Tibial nerve (tissue), 4 donors: ENCODE measurements at places on chromosomes 5 and 9.

GRCh38 chr5:76529464-76530344 is 93.5 kb downstream of the F2RL2 start:
- no peak for DNase-seq

DNA sequence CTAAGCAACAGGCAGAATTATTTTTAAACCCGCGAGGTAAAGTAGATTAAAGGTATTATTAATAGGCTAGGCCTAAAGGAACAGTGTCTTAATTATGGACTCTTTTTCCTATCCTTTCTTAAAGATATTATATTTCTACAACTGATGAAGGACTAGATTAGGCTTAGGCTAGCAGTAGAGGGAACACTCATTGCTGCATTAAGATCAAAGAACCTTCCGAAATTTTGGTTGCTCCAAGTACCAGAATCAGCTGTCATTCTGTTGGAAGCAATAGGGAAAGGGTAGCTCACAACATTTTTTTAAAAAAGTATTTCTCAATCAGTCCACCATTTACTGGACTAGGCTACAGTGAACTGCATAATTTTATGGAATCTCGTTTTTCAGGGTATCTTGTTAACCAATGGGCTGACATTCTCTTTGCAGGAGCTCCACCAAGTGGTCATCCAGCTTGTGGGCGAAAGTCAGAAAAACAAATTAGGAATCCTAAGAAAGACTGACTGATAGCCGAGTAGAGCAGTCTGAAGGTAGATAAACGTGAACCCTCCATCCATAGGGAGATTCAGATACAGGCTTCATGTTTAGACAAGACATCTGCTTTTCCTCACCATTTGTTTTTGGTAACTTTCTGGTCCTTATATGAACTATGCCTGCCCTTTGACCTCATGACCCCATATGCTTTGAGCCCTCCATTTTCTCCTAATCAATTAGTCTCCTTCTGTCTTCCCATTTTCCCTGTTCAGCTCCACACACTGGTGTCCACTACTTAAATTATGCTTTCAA is 103.6 kb upstream of the CHD1 start:
- peak; percentile 84 for DNase-seq

DNA sequence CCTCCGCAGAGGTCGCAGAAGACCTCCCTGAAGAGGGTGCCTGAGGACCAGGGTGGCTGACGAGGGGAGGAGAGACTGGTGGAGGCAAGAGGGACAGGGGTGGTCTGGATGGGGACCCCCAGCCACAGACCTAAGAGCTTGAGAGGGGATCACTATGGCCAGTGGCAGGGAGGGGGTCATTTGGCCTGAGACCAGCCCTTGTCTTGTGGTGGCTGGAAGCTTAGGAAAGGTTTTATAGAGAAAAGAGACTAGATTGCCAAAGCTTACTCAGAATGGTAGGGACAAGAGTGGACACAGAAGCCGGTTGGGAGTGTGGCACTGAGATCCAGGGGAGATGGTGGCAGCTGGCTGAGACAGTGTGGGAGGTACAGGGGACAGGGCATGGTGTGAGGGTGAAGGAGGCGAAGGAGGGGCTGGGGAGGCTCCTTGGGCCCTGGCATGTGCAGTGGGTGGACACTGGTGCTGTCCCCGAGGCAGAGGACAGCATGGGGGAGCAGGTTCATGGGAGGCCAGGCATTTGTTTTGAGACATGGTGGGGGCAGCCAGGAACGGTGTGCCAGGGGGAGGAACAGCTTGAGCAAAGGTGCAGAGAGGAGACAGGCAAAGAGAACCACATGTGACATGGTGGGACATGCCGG is 123.0 kb downstream of the C9orf50 start:
- no peak for DNase-seq

GRCh38 chr5:78586251-78586650 is 62.3 kb downstream of the LHFPL2 start:
- DNase-seq, result no peak

DNA sequence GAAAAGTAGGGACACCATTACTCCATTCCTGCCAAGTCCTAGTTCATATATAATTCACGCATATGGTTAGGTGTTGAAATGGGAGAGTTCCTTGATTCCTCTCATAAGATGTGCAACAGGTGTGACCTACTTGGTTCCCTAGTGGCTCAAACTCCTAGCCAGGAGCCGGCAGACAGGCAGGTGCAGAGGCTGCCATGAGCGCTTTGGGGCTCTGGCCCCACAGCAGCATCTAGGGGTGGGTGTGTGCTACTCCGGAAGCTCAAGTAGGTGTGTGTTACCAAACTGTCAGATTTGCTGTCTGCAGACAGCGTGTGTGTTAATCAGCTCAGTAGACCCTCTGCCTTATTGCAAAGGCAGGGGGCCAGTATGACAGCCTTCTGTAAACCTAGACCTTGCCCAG is 1652.4 kb upstream of the ACO1 start:
- DNase-seq, result no peak

DNA sequence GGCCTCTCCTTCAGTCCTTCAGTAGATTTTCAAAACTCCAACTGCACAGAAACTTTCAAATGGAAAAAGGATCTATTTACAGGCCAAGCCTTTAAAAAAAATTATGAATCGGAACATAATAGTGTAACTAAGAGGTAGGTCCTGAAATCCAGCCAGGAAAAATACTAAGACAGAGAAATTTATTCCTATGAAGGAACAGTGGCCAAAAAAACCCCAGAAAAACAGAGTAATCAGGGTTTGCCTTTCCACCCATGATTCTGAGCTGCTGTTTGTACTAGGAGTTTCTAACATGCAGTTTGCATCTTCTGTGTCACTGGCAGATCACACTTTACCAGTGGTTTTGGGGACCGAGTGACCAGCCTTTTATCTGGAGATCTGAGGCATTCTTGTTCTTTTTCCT is 93.1 kb upstream of the TMED7 start:
- DNase-seq, result peak; percentile 38

DNA sequence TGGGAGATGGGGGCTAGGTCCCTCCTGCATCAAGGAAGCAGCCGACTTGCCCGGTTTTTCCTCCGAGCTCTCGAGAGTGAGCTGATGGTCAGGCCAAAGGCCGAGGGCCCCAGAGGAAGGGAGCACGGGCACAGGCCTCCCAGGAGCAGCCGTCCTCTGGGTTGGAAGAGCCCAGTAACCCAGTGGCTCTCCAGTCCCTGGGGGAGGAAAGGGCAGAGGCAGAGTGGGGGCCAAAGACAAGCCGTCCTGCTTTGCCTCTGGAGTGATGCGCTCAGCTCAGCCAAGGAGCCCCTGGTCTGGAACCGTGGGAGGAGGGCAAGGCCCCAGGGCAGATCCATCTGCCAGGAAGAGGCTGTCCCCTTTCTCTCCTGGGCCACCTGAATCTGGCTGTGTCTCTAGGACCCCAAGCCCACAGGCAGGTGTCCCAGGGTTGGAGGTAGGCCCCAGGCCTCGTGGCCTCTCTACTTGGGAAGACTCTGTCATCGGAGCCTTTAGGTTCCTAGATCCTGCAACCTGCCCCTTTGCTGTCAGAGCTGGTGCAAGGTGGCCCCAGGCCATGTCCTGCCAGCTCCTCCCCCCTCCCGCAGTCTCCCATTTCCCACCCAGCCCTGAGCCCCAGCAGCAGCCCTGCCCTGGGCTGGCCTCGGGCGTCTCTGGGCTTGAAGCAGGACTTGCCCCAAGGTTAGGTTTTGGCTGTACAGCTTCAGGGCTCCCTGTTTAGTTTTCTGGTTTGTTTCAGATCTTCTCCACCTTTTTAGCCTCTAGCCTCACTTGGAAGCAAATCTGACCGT is 224.1 kb downstream of the CACNA1B start:
- DNase-seq, result no peak

DNA sequence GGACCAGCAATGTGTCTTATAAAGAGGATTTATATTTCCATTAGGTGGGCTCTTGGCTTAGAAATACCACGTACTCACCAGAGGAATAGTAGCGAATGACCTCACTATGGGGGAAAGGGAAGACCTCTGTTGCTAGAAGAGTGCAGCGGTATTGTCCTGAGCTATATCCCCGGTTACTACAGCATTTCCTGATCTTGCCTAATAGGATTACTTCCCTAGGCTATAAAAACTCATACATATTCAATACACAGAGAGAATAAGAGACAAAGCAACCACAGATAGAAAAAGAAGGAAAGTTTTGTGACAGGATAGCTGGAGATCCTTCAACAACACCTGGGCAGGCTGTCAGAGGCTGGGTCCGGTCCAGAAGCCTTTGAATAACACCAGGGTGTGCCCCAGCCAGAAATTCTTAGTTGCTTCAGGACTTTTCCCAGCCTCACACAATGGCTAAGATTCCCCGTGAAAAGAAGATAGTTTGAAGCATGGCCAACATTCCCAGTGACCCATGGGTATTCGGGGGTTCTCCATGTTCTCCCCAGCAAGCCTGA is 85.4 kb downstream of the TRIM36 start:
- no peak for DNase-seq

- DNase-seq, result peak; percentile 22
These were observed 410.1 kb upstream of the SMARCA2 start for GRCh38 chr9:1604942-1605560.

- DNase-seq, result no peak
These were observed 55.9 kb upstream of the EGFL7 start for GRCh38 chr9:136606687-136607333.

DNA sequence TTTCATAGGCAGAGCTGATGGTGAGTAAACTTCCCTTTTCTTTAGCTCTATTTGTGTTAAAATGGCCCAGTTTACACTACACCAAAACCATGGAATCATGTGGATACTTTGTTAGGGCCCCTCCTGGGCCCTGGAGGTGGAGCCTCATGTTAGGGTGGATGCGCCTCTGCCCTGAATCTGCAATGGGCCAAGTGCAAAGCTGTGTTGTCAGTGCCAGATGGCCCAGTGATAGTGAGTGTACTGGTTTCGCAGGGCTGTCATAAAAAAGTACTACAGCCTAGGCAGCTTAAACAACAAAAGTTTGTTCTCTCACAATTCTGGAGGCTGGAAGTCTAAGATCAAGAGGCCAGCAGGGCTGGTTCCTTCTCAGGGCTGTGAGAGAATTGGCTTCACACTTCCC is 64.8 kb downstream of the HSPA4 start:
- no peak for DNase-seq

DNA sequence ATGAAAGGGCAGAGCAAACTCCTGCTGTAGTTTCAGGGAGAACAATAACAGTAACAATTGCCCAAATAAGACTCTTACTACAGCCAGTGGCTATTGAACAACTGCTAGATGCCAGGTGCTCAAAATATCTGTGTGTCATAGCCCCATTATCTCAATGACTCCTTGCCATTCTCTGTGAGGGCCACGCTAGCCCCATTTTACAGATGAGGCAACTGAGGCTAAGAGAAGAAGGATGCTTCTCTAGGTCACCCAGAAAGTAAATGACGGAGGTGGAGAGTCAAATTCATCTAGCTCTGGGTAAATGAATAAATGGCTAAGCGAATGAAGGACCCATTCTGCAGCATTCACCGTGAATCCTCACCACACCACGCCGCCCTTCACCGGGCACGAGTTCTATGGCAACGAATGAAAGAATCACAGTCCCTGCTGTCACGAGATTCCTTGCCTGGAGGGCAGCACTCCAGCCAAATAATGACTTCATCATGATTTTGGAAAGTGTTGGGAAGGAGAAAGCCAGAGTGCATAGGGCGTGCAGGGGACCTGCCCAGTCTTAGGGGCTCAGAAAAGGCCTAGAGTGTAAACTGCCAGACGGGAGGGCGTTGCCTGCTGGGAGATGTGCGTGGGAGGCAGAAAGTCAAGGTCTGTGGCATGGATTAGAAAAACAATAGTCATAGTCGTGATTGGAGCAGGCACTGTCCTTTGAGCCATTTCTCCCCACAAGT is 147.2 kb downstream of the C9orf50 start:
- peak; percentile 75 for DNase-seq

DNA sequence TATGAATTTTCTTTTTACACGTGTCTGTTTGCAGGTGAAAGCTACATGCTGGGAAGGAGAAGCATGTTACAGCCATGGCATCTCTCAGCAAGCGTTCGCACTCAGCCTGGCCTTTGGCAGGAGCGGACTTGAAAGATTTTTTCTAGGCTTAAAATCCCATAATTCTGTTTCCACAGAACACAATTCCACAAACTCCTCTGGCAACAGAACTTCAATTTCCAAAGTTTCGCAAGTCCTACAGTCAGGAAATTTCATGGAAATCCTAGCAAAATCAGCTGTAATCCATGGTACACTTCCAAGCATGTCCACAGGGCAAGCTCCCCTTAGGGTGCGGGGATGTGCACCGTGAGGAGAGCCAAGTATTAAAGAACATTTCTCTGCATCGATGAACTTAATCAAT is 35.9 kb downstream of the SUB1 start:
- DNase-seq, result no peak

- no peak for DNase-seq
These were observed 11.1 kb upstream of the NEUROG1 start for GRCh38 chr5:135546912-135547311.

- DNase-seq, result peak; percentile 19
These were observed 55.9 kb upstream of the SLCO6A1 start for GRCh38 chr5:102554728-102555127.

- no peak for DNase-seq
These were observed 234.0 kb upstream of the NMUR2 start for GRCh38 chr5:152638996-152639552.

DNA sequence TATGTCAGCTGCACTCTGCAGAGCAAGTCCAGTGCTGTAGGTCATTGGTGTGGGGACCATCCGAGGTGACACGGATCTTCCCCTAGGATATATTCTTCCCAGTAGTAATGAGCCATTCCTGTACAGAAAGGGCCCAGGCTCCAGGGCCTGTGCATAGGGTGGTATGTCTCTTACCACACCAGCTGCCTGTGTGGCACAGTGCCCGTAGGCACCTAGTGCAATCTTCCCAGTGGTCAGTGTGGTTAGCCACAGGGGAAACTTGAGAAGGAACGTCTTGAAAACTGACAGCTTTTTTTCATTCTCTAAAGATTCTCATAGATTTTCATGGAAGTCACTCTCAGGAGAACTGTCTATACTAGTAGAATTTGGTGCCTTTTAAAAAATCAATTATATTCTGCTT is 39.8 kb downstream of the CYSTM1 start:
- no peak for DNase-seq

GRCh38 chr5:115291397-115291796 is 5.1 kb downstream of the CCDC112 start:
- no peak for DNase-seq

GRCh38 chr5:64854855-64855254 is 86.1 kb downstream of the CWC27 start:
- DNase-seq, result no peak

DNA sequence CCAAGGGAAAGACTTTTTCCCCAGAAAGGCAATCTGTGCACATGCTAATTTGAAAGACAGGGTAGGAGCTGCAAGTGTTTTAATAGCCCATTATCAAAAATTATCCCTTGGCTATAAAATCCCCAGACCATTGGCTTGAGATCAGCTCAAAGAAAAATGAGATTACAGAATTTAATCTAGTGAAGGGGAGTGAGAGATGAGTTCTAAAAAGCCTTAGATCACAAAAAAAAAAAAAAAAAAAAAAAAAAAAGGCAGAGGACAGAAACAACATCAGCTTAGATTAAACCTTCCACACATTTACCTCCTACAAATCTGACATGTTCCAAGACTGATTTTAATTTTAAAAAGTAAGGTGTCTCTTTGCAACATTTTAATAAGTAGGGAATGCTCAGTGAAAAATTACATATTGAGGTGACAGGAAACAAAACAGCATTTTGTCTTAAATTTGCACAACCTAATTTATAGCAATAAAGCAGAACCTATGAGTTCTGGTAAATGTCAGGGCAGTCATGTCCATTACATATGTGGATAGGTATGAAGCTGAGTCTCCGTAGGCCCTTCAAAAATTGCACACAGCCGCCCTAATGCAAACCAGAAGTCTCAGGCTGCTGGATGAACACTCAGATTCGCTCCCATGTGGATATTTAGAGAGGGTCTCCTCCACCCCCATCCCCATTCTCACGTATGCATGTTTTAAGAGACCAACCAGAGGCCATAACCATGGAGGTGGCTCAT is 43.4 kb downstream of the NFIB start:
- DNase-seq, result no peak

- peak; percentile 23 for DNase-seq
These were observed 1.3 kb downstream of the FGF1 start for GRCh38 chr5:142684508-142685041.
